ENCODE measurements at places on chromosomes 6 and 20.

- peaks cover 5% of the 10 kb centered on the region for H3K4me1 ChIP-seq
- H3K27ac ChIP-seq, result no peak overlapping the region
- H3K36me3 ChIP-seq, result peaks cover 14% of the 10 kb centered on the region
These were observed 145.9 kb downstream of the RALGAPA2 start for GRCh38 chr20:20566516-20566915.

DNA sequence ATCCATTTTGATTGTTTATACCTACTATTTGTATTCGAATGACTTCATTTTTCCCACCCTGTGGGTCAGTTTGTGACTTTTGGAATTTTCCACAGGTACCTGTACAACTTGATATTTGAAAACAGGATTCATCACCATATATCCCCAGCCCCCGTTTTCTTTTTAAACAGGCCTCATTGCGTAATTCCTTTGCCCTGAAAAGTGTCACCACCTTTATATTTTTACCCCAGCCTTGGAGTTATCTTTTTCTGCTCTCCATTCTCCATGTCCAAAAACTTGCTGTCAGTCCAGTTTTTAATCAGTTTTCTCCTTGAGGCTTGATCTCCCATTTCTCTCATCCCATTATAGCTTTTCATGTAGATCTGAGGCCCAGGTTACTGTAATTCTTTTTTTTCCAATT lies 16.6 kb downstream of the ZKSCAN8 start:
- H3K36me3 ChIP-seq, result peaks cover 77% of the 10 kb centered on the region
- H3K4me1 ChIP-seq, result peaks cover 8% of the 10 kb centered on the region
- no peaks in the 10 kb centered on the region for H3K27me3 ChIP-seq
- H3K27ac ChIP-seq, result no peak overlapping the region
- H3K4me3 ChIP-seq, result no peak overlapping the region

DNA sequence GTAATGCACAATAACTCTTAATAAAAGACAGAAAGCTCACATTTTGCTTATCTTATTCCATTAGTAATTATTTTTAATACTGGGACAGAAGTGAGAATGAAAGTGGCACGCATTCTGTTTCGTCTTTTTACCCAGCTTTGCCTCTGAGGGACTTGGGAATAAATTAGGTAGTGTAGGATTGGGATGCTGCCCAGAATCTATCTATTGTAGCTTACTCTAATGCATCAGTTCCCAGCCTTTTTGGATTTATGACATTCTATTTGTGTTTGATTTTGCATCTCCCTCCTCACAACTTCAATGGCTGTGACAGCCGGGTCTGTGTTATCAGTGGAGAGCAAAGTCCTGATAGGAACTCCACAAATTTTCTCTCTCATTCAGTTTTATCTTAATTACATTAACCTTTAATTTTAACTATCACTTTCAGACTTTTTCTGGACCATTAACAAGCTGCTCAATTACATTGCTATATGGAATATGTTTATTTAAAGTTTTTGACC lies 62.9 kb upstream of the TULP4 start:
- no peaks in the 10 kb centered on the region for H3K4me1 ChIP-seq
- H3K36me3 ChIP-seq, result peaks cover 7% of the 10 kb centered on the region
- H3K27ac ChIP-seq, result no peak overlapping the region
- no peak overlapping the region for H3K4me3 ChIP-seq

- DNase-seq, result no peak
- H3K27ac ChIP-seq, result no peak overlapping the region
- no peaks in the 10 kb centered on the region for H3K4me1 ChIP-seq
- no peaks in the 10 kb centered on the region for H3K36me3 ChIP-seq
- peaks cover 1% of the 10 kb centered on the region for H3K27me3 ChIP-seq
- no peak overlapping the region for H3K4me3 ChIP-seq
These were observed 160.2 kb upstream of the STXBP5 start for GRCh38 chr6:147043994-147044477.

DNA sequence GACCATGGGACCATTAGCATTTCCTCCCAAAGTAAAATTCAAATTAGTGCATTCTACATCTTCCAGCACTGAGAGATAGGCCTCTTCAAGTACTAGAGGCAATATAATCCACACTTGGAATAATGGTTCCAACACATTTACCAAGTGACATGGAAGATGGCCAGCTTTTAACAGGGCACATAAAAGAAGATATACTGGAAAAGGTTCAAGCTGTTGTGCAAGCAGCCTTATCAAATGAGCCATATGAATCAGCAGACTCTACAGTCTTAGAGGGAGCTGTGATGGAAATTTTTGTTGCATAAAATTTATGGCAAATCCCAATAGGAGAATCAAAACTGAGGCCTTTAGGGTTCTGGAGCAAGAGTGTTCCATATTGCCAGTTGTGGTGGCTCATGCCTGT lies 526.6 kb upstream of the IRAK1BP1 start:
- H3K4me3 ChIP-seq, result no peak overlapping the region
- H3K4me1 ChIP-seq, result no peaks in the 10 kb centered on the region
- DNase-seq, result no peak
- no peaks in the 10 kb centered on the region for H3K27me3 ChIP-seq
- no peak overlapping the region for H3K27ac ChIP-seq
- no peaks in the 10 kb centered on the region for H3K36me3 ChIP-seq

GRCh38 chr20:20229595-20229994 lies 138.3 kb upstream of the INSM1 start:
- H3K27me3 ChIP-seq, result peaks cover 17% of the 10 kb centered on the region
- no peak overlapping the region for H3K27ac ChIP-seq
- H3K36me3 ChIP-seq, result no peaks in the 10 kb centered on the region
- no peak overlapping the region for H3K4me3 ChIP-seq
- no peak for DNase-seq

DNA sequence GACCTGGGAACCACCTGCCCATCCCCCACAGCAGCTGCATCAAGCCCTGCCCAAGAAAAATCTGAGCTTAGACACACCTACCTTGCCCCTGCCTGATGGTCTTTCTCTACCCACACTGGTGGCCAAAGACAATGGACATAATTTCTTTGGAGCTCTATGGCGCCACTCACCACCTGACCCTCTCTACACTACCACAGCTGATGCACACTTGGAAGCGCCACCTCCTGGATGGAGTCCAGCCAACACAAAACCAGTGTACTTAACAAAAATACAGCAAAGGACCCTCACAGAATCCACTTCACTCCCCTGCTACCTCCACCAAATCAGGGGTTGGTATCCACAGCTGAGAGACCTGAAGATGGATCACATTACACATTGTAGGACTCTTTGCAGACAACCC lies 39.7 kb upstream of the CLVS2 start:
- no peaks in the 10 kb centered on the region for H3K36me3 ChIP-seq
- H3K4me3 ChIP-seq, result no peak overlapping the region
- no peaks in the 10 kb centered on the region for H3K4me1 ChIP-seq
- no peaks in the 10 kb centered on the region for H3K27me3 ChIP-seq
- no peak for DNase-seq
- no peak overlapping the region for H3K27ac ChIP-seq

DNA sequence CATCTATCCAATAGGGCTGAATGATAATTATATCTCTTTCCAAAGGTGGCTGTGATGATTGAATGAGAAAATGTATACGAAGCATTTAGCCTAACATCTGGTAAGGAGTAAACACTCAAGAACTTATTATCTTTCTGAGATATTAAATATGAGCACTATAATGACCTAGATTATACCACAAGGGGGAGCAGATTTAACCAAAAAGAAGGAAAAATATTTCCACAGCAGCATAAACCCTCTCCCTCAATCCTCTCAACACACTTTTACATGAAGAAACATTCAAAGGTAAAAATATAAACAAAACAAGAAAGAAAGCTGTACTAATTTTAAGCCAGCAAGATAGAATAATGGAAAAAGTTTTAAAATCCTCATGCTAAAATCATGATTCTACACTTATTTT lies 68.4 kb downstream of the SHPRH start:
- H3K27me3 ChIP-seq, result no peaks in the 10 kb centered on the region
- H3K4me3 ChIP-seq, result no peak overlapping the region
- H3K36me3 ChIP-seq, result peaks cover 51% of the 10 kb centered on the region
- H3K4me1 ChIP-seq, result no peaks in the 10 kb centered on the region
- no peak overlapping the region for H3K27ac ChIP-seq
- no peak for DNase-seq

DNA sequence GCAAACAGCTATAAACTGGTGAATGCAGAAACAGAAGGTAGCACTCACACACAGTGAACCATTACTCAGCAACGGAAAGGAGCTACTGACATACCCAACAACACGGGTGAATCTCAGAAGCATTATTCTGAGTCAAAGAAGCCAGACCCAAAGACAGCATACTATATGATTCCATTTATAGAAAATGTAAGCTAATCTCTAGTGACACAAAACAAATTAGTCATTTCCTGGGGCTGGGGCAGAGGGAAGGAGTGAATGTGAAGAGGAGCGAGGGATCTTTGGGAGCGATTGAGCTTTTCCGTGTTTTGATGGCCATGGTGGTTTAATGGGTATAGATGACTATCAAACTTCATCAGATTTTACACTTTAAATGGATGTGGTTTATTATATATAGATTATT lies 614.6 kb downstream of the DHX35 start:
- H3K4me3 ChIP-seq, result no peak overlapping the region
- H3K27me3 ChIP-seq, result peaks cover 5% of the 10 kb centered on the region
- DNase-seq, result no peak
- H3K4me1 ChIP-seq, result no peaks in the 10 kb centered on the region
- H3K27ac ChIP-seq, result no peak overlapping the region

DNA sequence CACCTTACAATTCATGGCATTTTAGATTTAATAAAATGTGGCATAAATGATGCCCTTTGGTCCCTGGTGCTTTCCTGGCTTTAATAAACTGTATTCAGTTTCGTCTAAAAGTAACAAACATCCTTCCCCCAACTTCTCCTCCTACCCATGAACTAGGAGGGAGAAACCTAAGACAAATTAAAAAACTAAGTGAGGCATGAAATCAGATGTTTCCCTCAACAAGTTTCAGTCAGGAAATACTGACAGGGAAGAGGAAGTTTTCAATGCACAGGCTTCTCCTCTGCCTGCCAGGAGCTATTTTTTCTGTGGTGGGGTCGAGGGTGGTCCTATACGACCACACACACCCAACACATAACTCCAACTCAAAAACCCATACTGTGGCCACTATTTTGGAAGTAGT lies 10.0 kb downstream of the HBS1L start:
- no peak for DNase-seq
- peaks cover 63% of the 10 kb centered on the region for H3K4me1 ChIP-seq

DNA sequence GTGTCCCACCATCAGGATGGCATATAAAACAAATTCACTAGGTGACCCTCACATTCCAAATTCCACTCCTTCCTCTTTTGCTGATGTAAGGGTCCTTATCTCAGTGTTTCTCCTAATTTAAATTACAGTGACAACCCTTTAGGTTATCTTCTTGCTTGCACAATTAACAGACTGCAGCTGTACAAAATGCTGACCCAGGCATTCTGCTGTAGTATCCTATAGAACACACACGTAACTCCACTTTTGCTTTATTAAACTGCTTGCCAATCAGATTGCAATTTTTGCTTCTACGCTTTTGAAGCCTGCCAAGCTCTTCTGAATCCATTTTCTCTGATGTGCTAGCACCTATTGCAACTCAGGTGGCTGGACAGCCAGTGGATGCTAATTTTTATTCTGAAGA lies 950.3 kb downstream of the TFAP2A start:
- no peaks in the 10 kb centered on the region for H3K4me1 ChIP-seq
- no peak for DNase-seq
- no peaks in the 10 kb centered on the region for H3K36me3 ChIP-seq
- no peak overlapping the region for H3K4me3 ChIP-seq
- H3K27me3 ChIP-seq, result no peaks in the 10 kb centered on the region

GRCh38 chr6:33774774-33775173 lies 14.2 kb downstream of the LEMD2 start:
- no peak for DNase-seq
- H3K4me3 ChIP-seq, result no peak overlapping the region
- no peaks in the 10 kb centered on the region for H3K4me1 ChIP-seq
- H3K27ac ChIP-seq, result no peak overlapping the region
- no peaks in the 10 kb centered on the region for H3K27me3 ChIP-seq
- peaks cover 44% of the 10 kb centered on the region for H3K36me3 ChIP-seq

- no peaks in the 10 kb centered on the region for H3K36me3 ChIP-seq
- H3K4me3 ChIP-seq, result no peak overlapping the region
- DNase-seq, result no peak
- peaks cover 4% of the 10 kb centered on the region for H3K27me3 ChIP-seq
- H3K27ac ChIP-seq, result no peak overlapping the region
These were observed 176.6 kb upstream of the PTPRK start for GRCh38 chr6:128696691-128697689.

GRCh38 chr6:76774781-76775384 lies 688.4 kb downstream of the HTR1B start:
- no peak overlapping the region for H3K27ac ChIP-seq
- H3K27me3 ChIP-seq, result no peaks in the 10 kb centered on the region
- no peaks in the 10 kb centered on the region for H3K4me1 ChIP-seq
- H3K36me3 ChIP-seq, result no peaks in the 10 kb centered on the region

DNA sequence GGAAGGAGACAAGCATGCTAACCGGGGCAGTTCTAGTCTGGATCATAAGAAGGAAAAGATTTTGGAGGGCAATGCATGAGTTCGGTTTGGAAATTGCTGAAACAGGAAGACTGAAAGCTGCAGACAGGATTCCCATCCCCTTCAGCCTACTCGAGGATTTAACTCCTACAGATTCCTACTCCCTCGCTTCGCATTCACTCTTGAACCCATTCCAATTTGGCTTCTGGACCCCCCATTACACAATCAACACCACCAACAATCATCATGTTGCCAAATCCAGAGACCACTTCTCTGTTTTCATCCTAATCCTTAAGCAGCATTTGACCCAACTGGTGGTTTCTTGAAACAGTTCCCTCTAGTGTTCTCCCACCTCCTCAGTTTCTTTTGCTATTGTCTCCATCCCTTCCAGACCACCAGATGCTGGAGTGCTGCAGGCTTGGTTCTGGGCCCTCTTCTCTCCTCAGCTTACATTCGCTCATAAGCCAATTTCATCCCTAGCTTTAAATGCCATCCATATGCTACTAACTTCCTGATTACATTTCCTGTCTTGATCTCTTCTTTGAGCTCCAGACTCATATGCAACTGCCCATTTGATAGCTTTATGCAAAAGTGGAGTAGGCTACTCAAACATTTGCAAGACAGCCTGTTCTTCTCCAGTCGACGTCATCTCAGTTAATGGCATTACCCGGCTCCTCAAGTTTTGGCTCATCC lies 66.5 kb downstream of the DTNBP1 start:
- no peak overlapping the region for H3K4me3 ChIP-seq
- H3K4me1 ChIP-seq, result no peaks in the 10 kb centered on the region
- H3K36me3 ChIP-seq, result peaks cover 9% of the 10 kb centered on the region
- H3K27me3 ChIP-seq, result no peaks in the 10 kb centered on the region
- no peak for DNase-seq

GRCh38 chr6:80967609-80968008 lies 784.9 kb downstream of the TENT5A start:
- no peaks in the 10 kb centered on the region for H3K36me3 ChIP-seq
- no peak overlapping the region for H3K27ac ChIP-seq
- no peak for DNase-seq
- no peak overlapping the region for H3K4me3 ChIP-seq
- H3K4me1 ChIP-seq, result no peaks in the 10 kb centered on the region
- no peaks in the 10 kb centered on the region for H3K27me3 ChIP-seq

Data from activated T-helper 1 cell treated with anti-CD3 and anti-CD28 coated beads, Interleukin-12 subunit alpha, Interleukin-12 subunit beta, Interleukin-2, Interleukin-4 antibody, amounts not matched to agents 30 ng/mL and 10 ng/mL and 1 ng/mL, durations not matched to agents 14 hours and 24 hours and 36 hours (primary cell).